ENCODE measurements at places on chromosomes 12 and 14.
A peak's percentile ranks its signal among the peaks of the same experiment; 100 is the strongest.

GRCh38 chr12:11822081-11822834 is 172.8 kb downstream of the ETV6 start:
- peak; percentile 60 for DNase-seq

- DNase-seq: no peak
These were observed 5.5 kb downstream of the HOXC5 start for GRCh38 chr12:54038284-54038870.

DNA sequence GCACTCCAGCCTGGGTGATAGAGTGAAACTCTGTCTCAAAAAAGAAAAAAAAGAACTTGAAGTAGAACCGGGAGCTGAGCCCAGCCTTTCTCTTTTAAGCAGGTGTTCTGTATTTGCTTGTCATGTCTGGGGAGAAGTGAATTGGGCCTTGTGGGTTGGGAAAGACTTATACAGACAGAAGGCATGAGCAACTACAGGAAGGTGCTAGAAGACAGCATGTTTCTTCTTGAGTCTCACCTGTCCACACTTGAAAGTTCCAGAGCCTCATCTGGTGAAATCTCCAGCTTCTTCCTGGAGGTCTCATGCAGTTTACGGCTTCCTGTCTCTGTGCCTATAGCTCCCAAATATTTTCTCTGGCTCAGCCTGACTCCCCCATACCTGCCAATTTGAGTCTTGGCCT is 2.5 kb downstream of the PGAM5 start:
- no peak for DNase-seq

DNA sequence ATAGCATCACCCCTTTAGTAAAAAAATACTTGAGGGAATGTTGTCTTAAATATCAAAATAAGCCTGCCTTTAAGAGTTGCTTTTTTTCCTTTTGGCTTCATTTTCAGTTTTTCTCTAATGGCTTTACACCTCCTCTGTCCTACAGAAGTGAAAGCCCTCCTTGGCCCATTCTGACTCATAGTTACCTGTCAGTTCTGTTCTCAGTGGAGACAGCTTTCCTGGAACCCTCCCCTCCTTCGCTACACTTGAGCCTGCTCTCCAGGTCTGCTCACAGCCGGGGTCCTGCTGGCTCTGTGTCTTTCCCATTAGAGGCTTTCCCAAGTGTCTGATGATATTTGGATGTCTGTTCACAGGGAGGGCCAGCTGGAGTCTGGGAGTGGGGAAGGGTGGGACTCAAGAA is 84.0 kb downstream of the PELI2 start:
- DNase-seq: no peak

DNA sequence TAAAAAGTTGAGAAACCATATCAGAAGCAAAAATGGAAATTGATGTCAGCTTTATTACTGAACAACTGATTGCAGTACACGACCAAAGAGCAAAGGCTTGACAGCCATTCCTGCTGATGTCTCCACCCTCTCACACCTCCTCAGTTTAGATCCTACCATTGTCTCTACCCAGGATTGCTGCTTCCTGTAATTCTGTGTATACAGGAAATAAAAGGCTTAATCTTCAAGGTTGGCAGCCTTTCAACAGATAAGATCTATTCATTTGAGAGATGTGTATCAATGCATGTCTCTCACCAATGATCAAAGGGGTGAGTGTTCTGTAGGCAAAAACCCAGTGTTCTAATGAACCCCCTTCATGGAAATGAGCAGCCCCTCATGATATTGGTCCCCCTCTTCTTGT is 27.0 kb downstream of the SLCO1C1 start:
- no peak for DNase-seq

- no peak for DNase-seq
These were observed 4.4 kb downstream of the ZFP36L1 start for GRCh38 chr14:68788275-68788995.

- DNase-seq: no peak
These were observed 51.3 kb downstream of the SERPINA3 start for GRCh38 chr14:94663538-94663937.

DNA sequence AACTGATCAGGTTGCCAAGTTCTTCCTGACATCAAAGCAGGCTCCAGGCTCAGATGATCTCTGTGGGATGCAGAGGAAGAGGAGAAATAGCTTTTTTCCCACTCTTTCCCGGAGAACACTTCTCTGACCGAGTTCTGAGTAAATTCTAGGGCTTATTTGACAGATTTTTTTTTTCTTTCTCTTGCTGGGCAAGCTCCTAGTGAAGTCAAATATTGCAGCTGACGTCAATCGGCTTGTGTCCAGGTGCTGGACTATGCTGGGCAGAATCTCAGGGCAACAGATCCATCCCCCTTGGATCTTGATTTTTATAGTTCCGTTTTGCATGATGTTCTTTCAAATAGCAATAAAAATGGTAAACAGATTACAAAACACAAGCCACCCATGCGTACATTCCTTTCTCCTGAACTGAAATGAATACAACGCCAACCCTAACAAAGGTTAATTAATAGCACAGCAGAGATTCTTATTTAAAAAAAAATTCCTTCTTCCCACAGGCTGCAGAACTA is 182.2 kb downstream of the NOVA1 start:
- no peak for DNase-seq

DNA sequence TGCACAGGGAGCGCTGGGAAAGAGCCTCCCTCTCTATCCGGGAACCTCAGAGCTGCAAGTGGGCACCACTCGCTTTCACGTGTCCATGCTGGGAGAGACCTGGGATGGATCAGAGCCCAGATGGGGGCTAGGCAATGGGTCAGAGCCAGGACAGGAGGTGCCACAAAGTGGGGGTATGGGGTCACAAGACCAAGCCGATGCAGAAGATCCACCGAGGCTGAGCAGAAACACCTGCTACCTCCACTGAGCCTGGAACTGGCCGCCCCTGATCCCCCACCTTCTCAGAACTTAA is 180.9 kb upstream of the SFSWAP start:
- no peak for DNase-seq

DNA sequence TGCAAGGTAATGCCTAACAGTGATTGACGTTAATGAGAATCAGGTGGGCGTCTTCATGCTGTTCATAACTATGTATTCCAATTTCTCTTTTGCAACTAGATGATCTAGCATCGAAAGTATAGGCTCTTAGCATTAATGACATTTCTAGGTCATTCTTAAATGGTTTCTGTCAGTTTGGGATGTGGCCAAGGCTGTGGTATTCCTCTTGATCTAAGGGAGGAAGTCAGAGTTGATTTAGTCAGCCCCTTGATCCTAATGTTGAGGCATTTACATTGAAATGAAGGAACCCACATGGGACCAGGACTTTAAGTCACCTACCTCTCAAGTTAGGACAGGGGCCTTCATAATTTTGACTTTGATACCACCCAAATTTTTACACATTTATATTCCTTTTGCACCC is 448.1 kb downstream of the NPAS3 start:
- DNase-seq: no peak

DNA sequence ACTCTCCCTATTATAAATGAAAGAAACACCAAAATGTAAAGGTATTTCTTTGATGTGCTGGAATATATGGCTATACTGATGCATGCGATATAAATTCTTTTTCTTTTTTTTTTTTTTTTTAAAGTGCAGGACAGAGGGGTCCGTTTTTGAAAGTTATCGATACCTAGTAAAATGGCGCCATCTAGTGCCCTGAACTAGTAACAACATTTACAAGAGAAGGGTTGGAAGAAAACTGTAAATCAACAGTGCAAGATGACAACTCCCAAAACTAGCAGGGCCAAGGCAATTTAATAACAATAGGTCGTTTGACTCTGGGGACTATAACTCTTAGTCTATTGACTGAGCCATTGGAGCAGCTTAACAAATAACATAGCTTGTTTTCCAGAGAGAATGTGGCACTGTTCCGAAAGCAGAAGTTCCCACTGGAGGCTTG is 137.7 kb downstream of the SPTSSA start:
- DNase-seq: no peak

DNA sequence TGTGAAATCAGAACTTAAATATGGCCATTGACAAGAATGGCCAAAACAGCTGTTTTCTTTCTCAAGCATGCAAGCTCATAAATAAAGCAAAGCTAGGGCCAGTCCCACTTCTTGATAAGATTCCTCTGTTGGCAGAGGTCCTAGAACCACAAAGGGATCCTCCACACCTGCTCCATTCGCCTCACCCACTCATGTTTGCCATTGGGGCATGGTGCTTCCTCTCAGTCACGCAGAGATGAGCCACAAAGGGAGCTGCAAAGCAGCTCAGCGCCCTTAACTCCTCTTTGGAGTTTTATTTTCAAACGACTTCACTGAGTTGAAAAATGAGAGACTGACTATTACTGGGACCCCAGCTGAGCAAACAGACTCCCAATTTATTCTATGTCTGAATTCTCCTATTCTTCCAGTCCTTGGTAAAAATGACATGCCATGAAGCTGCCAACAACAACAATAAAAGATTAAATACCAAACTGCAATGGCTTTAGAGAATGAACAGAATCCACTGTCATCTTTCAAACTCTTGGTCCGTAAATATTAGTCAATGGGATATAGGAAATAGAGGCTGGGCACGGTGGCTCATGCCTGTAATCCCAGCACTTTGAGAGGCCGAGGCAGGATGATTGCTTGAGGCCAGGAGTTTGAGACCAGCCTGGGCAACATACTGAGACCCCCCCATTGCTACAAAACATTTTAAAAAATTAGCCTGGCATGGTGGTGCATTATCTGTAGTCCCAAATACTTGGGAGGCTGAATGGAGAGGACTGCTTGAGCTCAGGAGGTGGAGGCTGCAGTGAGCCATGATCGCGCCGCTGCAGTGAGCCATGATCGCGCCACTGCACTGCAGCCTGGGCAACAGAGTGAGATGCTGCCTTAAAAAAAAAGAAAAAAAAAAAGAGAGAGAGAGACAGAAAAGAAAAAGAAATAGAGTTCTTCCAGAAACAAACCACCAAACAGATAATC is 16.4 kb downstream of the MANSC1 start:
- no peak for DNase-seq

GRCh38 chr14:90045616-90046015 is 16.2 kb upstream of the KCNK13 start:
- DNase-seq: no peak

GRCh38 chr14:22519877-22520685 is 68.9 kb downstream of the DAD1 start:
- DNase-seq: no peak

- DNase-seq: no peak
These were observed 5.7 kb upstream of the VTI1B start for GRCh38 chr14:67680121-67680602.

GRCh38 chr12:55760663-55761062 is 17.7 kb downstream of the GDF11 start:
- DNase-seq: no peak

DNA sequence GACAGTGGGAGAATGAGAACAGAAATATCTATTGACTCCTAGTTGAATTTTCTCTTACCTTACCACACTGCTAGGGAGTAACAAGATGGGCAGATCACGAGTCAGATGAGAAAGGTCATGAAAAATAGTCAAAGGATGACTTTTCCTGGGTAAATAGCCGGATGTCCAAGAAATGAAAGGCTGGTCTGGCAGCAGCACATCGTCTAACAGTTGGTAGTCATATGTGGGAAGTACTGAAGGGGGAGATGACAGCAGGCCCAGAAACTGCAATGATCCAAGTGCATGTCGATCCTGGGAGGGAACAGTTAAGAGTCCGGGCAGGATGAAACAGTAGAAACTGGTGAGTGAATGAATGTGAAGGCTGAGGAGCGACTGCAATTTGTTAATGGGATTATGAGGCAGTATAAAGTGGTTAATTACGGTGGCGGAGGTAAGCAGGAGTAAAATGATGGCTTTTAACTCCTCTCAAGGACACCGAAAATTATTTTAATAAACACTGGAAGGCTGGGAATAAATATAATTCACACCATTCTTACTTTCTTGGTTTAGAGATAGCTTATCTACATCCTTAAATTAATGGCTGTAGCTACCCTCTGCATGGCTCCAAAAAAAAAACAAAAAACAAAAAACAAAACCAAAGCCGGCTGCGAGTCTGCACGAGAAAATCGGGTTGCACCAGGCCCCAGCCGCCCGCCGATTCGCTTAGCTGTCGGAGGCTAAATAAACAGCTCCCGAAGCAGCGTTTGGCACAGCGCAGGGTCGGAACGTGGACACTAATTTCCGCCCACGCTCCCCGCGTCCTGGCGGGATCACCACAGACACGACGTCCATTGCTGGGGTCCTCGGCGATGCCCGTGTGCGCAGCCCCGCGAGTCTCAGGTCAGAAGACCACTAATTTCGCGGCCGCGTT is 1.0 kb upstream of the ERC1 start:
- DNase-seq: peak; percentile 49

DNA sequence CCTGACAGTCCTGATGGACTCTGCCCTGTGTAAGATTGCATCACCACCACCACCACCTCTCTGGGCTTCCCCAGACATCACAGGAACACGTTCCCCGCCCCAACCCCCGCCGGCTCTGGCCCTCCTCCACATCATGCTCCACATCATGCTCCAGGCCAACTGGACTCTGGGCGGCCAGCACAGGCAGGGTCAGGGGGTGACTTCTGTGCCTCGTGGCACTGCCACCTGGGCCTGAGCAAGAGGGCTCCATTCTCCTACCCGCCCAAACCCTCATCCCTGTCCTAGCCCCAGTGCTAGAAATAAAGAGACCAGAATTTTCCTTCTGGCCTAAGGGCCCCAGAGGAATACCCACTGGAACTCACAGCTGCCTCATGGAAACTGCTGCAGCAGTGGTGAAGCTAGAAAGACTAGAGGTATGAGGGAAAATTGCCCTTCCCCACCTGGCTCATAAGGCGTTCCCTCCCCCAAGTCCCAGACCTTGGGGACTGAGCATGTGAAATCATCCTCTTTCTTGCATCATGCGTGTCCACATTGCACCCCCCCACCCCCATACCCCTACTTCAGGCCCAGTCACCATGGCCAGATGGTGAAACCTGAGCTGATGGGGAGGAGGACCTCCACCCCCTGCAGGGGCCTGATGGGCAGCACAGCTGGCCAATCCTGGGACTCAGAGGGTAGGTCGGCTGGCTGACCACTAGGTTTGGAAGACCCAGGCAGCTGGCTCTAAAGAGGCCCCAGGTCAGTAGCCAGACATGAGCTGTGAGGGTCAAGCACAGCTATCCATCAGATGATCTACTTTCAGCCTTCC is at the start of gene INHBE:
TSS of gene INHBE (plus strand) at position 742 of the 808 bp plus-strand sequence. CDS start 230 bp downstream, outside the sequence.
- no peak for DNase-seq

- no peak for DNase-seq
These were observed 18.8 kb downstream of the SLC8B1 start for GRCh38 chr12:113316155-113316554.

DNA sequence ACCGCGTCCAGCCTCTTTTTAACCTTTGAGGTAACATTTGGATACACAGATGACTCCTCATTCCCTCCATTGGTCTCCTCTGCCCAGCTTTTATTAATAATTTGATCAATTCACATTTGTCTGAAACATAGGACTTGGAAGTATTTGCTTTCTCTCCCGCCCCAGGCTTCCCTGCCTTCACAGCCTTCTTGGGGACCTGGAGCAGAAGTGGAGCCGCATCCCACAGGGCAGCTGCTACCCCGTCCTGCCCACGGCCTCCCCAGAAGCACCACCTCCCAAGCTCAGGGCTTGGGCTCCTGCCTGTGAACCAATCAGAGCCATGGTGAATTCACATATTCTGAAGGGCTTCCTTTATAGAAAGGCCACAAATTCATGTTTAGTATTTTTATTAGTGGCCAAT is 97.6 kb downstream of the PIWIL1 start:
- no peak for DNase-seq

- DNase-seq: peak; percentile 11
These were observed 103.8 kb upstream of the ETV6 start for GRCh38 chr12:11545484-11546330.

GRCh38 chr14:75222208-75222701 is 45.8 kb upstream of the TMED10 start:
- DNase-seq: peak; percentile 71
